ENCODE measurements at places on chromosomes 13 and 19.

- DNase-seq: no peak
Measured at GRCh38 chr13:102097708-102098107, 304.1 kb downstream of the FGF14 start.

DNA sequence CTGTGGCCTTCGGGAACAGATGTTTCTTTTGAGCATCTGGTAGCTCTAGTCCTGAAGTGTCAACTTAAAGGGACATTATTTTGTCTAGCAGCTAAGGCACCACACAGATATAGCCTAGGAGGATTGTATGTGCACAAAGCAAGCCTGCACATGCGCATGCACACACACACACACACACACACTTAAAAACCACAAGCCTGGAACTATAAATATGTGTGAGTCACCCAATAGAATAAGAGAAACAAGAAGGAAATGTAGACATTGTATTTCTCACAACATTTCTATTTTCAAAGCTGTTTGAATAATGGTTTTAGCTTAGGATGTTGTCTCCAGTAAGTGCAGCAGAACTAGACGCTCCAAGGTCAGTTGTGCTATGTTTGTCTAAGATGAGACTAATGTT is 516.5 kb downstream of the SUCLA2 start:
- no peak for DNase-seq

DNA sequence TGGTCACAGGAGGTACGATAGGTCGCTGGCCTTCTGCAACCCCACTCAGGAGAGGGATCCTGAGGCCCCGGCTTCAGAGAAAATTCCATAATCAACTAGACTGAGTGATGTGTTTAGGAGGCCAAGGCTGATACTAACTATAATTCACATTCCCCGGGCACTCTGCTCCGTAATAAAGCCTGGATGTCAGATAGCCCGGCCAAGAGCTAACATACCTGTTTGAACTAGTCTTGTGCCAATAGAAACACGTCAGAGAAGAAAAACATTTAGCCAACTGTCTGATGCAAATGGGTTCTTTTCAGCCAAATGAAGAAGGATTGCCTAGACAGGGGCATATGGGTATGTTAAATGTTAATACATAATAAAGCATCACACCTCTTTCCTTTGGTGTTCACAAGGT is 204.2 kb downstream of the TSHZ3 start:
- no peak for DNase-seq

DNA sequence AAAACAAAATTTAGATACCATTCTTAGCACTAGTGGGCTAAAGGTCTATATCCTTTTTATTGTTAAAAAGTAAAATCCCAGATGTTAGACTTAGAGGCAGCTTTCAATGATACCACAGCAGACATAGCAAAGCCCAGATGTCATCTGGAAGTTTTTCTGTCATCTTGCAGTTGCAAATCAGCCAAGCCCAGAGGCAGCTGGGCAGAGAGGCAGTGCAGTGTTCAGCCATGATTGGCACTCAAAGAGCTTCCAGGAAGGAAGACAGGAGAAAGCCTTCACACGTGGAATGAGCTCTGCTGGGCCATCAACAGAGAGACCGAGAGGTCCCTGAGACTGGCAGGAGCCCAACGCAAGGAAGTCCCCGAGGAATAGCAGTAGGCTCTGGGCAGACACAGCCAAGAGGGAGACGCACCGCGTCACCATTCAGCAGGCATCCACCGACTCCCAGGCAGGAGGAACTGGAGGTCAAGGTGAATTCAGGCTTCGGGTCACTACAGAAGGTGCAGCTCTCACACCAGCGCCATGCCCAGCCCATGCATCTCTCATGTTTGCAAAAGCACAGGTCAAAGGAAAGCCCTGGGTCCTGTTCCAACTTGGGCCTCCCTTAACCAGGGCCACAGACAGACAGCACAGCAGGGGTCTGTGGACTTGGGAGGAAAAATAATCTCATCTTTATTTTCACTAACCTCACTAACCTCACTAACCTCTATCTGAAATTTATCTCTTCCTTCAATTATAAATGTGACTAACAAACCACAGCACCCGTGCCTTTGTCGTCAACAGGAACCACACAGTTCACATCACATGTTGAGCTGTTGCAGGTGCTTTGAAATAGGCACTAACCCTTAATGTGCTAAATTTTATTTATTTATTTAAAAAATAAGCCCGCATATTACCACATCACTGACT is 54.9 kb downstream of the TUBGCP3 start:
- DNase-seq: no peak

GRCh38 chr13:113754691-113755090 is 4.3 kb upstream of the TMEM255B start:
- DNase-seq: no peak

DNA sequence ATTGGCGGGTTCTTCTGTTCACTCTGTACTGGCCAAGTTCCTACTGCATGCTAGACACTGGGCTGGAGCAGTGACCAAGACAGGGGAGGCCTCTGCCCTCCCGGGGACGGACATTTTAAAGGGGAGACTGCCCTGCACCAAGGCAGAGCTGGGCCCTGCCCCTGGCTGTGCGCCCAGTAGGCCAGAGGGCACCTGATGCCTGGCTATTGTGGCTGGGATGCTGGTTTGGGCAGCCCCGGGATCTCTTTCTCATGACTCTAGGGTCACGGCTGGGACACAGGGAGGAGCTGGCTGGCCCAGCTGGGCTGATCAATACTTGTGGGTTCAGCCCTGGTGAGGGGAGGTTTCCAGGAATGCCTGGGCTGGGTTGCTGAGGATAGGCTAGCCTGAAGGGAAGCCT is 17.7 kb downstream of the LIPE start:
- no peak for DNase-seq

DNA sequence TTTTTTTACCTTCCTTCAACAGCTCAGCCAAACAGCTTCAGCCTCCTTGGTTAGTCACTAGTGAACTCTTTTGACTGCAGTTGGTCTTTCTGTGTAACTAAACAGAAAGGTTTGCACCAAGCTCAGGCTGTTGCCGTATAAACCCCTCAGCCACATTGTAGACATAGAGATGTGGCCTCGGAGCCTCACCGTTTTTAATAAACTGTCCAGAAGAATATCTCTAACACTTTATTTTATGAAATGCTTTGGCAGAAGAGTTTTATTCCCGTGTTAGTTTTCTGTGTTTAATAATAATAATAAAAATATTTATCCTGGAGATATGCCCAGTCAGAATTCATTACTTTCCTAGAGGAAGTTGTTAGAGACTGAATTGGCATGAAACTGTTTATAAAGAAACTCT is 171.7 kb upstream of the MAB21L1 start:
- DNase-seq: no peak

GRCh38 chr13:40261336-40261735 is 405.1 kb downstream of the FOXO1 start:
- no peak for DNase-seq

- DNase-seq: no peak
Measured at GRCh38 chr13:90800082-90800746, 547.3 kb upstream of the MIR17HG start.

GRCh38 chr13:21435687-21436151 is 23.4 kb downstream of the ZDHHC20 start:
- DNase-seq: no peak

DNA sequence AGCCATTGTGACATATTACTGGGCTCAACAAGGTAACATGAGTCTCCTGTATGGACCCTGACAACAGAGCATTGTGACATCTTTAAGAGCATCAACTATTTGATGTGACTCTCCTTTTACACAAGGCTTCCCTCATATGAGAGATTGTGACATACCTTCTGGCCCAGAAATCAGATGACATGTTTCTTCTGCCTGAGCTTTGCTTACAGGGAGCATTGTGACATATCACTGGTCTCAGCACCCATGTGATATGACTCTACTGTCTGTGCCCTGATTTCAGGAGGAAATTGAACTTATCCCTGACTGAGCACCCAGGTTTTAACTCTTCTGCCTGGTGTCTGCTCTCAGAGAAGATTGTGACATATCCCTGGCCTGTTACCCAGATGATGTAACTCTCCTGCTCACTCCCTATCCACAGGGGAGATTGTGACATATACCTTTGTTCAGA is 15.9 kb upstream of the ZNF681 start:
- no peak for DNase-seq

DNA sequence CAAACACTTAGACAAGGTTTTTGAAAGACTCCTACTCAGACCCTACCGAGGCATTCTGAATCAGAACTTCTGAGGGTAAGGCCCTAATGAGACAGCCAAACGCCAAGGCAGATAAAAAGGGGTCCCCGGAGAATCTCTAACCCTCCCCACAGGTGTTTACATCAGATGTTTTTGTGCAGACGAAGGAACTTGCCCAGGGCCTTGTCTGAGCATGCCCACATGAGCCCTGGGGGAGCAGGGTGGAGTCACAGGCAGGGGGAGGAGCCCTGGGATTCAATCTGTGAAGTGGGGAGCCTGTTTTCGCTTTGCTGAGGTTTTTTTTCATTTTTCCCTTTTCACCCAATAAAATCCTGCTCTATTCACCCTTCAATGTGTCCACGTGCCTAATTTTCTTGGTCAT is 61.6 kb upstream of the MED4 start:
- DNase-seq: peak; percentile 41

- no peak for DNase-seq
Measured at GRCh38 chr13:26710166-26710565, 50.4 kb downstream of the GPR12 start.

- no peak for DNase-seq
Measured at GRCh38 chr19:48417421-48417820, 24.0 kb downstream of the GRIN2D start.

GRCh38 chr19:32865326-32865725 is 4.2 kb downstream of the SLC7A9 start:
- no peak for DNase-seq

- DNase-seq: no peak
Measured at GRCh38 chr13:71477735-71478134, 389.3 kb downstream of the DACH1 start.

GRCh38 chr13:69683921-69684686 is 423.5 kb upstream of the ATXN8OS start:
- no peak for DNase-seq

GRCh38 chr13:105441051-105441750 is 1094.3 kb downstream of the EFNB2 start:
- DNase-seq: no peak

DNA sequence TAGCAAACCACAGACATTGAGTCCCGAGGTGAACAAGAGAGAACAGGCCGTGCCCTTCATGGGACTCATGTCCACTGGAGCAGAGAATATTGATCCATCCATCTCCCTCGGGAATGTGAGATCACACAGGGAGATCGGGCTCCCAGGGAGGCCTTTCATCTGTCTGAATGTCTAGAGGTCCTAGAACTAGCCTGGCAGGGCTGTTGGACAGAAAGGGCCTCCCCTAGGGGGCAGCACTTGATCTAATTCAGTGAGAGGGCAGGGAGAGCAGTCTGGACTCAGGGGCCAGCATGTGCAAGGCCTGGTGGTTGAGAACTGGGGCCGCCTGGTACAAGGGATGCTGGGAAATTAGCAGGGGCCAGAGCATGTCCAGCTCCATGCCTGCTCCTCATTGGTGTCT is 4.3 kb downstream of the RUVBL2 start:
- DNase-seq: peak; percentile 73

DNA sequence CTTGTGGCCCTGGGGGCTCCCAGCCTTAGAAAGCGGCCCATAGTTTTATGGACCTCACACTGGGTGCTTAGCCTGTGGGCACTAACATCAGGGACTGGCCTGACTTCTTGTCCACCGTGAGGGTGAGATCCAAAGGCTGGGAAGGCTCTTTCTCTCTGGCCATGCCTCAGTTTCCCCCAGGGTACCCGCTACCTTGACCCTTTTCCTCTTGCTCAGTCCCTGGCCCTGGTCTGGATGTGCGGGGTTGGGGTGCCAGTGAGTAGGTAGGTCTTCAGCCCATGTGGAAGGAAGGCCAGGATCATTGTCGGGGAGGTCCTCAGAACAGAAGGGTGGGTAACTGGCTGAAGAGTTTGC is 1.6 kb upstream of the TMEM161A start:
- DNase-seq: no peak

DNA sequence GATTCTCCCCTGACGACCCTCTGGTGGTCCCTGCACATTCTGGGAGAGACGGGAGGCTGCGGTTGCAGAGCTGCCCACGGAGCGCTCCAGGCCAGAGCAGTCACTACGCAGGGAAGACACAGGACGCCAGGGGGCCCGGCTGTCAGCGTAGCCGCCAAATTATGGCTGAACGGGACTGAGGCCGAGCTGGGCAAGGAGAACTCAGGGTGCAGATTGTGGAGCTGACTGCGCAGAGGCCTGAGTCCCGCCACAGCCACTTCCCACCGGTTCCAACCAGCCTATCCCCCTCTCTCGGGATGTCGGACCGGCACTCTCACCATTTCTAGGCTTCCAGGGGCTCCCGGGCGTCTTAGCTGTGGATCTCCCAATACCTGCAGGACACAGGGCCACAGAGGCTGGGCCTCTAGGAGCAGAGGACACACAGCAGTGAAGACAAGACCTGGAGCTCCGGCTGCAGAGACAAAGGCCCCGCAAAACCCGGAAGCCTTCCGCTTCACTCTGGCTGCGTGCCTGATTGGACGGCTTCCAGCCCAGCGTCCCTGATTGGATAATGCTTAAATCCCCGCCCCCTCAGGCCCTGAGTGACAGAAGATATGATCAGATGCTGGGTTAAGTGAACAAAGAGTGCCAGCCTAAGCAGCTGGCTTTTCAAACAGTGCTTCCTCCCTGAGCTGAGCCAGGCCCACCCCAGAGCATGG is at the start of gene ZNF737:
TSS of gene ZNF737 (minus strand) at position 461 of the 698 bp plus-strand sequence. CDS start at position 320, 141 bp downstream.
- DNase-seq: peak; percentile 89

DNA sequence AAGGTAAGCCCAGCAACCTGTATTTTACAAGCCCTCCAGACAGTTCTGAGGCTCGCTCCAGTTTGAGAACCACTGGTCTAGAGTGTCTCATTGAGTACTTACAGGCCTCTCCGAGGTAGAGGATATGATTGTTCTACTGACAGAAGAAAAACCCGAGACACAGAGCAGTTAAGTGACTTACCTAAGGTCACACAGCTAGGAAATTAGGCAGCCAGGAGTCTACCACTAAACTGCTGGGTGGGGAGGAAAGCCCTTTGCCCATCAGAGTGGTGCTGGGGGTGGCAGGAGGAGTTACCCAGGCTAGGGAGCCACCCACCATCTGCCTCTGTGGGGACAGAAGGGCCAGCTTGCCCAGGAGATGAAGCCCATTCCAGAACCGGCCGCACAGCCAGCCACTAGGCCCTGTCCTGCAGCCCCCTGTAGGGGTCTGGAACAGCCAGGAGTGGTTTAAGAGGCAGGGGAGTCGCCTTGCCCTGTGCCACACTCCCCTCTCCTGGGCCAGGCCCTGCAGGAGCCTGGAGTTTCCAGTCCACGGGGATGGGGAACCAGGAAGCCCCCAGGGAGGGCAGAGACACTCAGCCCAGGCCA is 703 bp downstream of the RASGRP4 start:
- DNase-seq: no peak

DNA sequence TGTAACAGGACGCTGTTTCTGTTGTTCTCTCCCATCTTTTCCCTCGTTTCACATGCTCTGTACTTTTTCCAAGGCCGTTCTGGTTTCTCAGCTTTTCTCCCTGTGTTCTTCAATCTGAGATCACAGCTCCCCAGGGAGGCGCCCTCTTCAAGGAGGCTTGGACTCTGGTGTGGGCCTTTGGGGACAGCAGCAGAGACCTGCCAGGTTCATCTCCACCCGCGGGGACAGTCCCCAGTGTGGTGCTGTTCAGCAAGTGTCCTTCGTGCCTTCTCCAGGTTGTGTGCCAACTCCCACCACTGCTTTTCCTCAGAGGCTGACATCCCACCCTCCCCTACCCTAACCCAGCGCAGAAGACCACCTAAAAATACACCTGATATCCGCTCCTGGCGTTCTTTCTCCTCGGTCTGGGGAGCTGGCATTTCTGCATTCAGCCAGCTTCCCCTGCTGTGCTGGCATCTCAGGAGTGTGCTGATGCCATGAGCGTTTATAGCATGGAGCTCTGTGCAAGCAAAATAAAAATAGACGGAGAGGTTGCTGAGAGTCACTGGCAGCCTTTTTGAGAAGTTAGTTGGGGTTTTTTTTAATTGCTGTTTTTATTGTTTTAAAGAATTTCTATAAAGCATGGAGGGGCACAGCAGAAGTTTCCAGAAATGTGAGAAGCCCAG is 149.4 kb downstream of the STK24 start:
- DNase-seq: no peak

Data from D341Med (cell line).